ENCODE measurements at places on chromosomes 1 and 21.

GRCh38 chr21:28459193-28459592 lies 533.5 kb downstream of the LTN1 start:
- no peak for DNase-seq

- DNase-seq = no peak
Measured at GRCh38 chr21:14889080-14889810, 175.6 kb downstream of the NRIP1 start.

DNA sequence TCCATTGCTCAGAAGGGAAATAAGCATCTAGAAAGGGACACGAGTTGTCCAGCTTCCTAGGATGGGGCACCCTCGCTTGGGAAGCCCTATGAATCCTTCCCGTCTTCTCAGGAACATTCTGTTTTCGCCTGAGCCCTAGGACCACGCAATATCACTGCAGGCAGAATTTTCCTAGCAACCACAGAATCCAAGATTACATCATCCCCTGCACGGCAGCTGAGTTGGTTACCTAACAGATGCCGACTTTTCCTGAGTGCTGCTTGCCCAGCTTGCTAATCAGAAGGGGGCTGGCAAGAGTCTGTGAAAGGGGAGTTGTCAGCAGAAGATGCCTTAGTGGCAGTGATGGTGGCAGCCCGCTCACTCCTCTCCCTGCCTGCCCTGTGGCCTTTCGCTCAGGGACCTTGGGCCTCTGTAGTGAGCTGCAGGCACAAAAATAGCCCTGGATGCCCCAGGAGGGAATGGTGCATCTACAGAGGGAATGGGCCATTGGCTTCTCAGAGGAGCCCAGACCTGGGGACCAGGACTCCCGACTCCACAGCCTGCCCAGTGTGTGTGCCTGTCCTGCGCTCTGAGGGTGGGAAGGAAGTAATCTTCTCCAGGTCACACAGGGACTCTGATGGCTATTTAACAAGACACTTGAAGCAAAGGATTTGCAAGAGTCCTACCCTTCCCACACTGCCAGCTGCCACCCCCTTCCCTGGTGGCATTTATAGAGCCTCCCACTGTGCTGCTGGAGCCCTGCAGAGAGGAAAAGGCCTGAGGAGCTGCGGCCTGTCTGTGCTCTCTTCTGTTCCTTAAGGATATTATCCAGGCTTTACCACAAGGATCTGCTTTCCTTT lies 28.9 kb upstream of the CLSTN1 start:
- no peak for DNase-seq

DNA sequence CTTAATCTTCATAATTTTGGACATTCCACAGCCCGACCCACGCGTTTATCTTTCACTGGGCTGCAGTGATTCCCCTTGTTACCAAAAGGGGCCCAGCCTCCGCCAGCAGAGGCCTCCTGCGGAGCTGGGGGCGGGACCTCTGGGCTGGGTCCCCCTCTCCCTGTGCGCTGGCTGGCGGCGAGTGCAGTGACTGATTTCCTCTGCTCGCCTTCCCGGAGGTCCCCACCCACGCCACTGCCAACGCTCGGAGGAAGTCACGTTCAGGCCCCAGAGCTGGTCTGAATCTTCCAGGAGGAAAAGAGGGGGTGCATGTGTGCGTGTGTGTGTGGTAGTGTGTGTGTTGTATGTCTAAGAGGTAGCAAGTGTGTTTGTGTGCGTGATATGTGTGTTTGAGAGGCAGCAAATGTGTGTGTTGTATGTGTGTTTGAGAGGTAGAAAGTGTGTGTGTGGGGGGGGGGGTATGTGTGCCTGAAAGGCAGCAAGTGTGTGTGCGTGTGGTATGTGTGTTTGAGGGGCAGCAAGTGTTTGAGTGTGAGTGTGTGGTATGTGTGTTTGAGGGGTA lies 35.0 kb upstream of the JAK1 start:
- DNase-seq = peak; percentile 26

DNA sequence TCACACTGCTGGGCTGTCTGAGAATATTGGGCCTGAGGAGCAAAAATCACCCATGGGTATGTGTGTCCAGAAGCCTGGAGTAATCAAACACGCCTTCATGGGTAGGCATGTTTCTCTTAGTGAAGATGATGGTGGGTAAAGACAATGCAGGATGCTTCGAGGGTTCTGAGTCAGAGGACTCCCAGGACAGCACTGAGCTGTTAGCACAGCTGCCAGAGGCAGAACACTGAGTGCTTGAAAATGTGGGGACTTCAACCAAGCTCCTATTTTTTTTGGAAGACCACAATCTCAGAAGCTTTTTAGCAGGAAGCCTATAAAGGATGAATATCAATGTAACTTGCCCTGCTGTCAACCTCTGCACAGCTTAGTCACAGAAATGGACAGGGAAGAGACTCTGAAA lies 7.9 kb upstream of the NT5C1A start:
- DNase-seq = no peak

- no peak for DNase-seq
Measured at GRCh38 chr1:247936415-247936814, 11.7 kb downstream of the OR2AJ1 start.

Measured in activated T-helper 2 cell treated with anti-CD3 and anti-CD28 coated beads, Interferon-gamma antibody, Interleukin-2, Interleukin-4, amounts not matched to agents 10 μg/mL and 5 μg/mL and 100 μg/mL, durations not matched to agents 14 hours and 24 hours and 36 hours (primary cell).